ENCODE measurements at places on chromosomes 5 and 9.

GRCh38 chr5:136703706-136704105 is 338.4 kb upstream of the TRPC7 start:
- no peak for DNase-seq

DNA sequence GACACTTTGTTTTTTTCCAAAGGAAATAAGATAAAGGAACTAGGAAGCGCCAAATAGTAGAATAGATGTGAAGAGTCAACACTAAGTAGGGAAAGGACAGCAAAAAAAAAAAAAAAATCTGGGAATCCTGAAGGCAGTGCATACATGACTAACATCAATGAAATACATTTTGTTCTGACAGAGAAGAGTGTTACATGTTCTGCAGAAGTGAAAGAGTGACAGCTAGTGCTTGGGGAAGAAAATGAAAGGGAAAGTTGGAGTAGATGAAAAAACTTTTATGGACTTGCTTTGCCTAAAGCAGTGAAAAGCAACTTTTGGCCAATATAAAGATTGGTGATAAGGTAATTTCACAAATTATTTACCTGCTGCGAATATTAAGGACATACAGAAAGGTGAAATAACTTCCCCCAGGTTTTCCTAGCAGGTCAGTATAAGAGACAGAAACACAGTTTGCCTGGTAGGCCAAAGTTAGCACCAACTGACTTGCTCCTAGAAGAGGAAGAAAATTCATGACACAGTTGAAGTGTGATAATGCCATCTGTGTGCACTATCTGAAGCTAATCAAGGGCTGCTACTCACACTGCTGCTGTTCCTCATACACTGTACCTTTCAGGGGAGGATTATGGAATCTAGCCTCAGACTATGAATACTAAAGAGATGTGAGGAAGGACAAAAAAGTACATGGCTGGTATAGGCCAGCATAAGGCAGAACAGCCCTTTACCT is 38.6 kb downstream of the RANBP6 start:
- DNase-seq: no peak

DNA sequence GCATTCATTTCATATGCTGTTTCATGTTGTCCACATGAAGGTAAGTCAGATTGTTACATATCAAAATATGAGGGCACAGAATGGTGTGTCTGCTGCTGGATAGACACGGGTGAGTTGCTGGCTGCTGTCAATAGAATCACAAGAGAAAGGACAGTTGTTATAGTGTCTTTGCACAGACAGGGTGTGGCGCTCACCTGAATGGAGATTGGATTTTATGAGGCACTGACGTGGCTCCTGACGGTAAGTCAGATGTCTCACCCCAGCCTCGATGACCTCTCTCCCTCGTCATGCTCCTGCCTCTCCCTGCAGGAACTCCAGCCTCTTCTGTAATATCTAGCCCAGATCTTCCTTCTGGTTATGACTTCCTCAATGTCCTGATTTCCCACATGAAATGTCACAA is 75.4 kb upstream of the SELENOP start:
- no peak for DNase-seq

DNA sequence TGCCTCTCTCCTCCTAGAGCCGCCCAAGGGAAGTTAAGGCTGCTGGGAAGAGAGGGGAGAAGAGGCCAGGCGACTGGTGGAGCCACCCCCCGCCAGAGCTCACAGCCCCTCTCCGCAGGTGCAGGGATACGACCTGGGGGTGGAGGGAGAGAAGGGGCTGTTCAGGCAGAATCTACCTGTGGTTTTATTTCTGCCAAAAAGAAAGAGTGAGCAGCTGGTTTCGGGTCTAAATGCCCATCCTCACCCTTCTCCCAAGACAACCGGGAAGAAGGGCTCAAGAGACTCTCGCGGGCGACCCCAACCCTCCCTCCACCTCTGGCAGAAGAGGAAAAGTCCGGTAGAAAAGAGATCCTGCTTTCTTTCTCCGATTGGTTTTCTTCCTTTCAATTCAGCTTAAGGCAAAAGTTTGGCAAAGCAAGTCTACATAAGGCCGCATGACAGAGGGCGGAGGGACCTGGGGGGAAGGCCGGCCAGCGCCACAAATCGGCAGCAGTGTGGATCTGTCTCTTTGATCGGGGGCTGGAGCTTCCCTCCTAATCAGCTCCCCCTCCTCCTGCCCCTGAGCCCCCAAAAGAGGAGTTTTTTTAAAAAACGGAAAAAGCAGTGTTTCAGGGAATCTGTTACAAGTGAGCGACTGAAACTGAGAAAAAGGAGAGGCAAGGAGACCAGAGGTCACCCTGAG is 16.3 kb downstream of the FAM78A start:
- no peak for DNase-seq

- DNase-seq: no peak
Measured at GRCh38 chr5:56938858-56939257, 13.1 kb downstream of the MIER3 start.

DNA sequence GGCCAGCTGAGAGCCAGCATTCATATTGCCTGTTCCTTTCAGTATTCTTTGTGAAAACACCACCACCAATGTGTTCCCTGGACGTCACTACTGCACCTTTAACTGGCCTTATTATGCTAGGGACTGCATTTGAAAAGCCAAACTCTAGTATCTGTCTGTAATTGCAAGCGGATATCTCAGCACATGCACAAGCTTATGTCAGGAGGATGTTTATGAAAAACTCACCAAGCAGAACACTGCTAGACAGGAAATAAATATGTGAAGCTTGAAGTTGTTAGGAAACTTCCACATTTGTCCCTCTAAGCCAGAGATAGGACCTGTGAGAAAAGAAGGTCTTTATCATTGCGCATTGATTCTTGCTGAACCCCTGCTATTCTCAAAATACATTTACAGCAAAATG is 135.4 kb upstream of the CCDC152 start:
- DNase-seq: no peak

DNA sequence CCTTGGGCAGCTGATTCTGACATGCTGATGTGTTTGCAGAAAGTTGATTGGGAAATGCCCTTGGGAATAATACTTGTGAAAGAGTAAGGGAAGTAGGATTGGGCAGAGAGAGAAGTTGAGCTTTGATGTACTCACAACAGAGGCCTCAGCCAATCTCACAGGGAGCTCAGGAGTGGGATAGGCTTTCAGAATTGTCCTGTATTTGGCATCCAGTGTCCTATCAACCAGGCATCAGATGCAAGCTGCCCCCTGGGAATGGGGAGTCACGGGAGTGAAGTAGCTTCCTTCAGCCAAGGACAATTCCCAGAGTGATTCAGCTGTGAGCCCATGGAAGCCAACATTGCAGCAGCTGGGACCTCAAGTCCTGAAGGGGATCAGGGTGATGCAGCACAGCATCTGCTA is 39.6 kb downstream of the DMAC1 start:
- DNase-seq: no peak

DNA sequence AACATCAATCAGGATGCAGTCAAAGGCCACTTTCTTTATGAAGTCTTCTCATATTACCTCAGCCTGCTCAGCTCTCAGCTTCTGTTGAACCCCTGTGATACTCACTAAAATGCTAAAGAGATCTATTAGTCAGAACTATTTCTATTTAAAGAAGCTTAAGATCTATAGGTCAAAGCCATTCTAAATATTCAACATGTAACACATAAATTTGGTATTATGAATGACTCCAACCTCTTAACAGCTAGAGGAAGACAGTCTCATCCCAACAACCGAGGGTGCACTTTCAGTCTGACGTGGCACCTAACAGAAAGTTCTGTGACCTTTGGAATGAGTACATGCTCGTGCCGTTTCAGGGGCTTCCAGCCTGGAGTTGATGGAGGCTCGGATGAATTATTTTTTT is 301.5 kb upstream of the VLDLR start:
- DNase-seq: no peak

DNA sequence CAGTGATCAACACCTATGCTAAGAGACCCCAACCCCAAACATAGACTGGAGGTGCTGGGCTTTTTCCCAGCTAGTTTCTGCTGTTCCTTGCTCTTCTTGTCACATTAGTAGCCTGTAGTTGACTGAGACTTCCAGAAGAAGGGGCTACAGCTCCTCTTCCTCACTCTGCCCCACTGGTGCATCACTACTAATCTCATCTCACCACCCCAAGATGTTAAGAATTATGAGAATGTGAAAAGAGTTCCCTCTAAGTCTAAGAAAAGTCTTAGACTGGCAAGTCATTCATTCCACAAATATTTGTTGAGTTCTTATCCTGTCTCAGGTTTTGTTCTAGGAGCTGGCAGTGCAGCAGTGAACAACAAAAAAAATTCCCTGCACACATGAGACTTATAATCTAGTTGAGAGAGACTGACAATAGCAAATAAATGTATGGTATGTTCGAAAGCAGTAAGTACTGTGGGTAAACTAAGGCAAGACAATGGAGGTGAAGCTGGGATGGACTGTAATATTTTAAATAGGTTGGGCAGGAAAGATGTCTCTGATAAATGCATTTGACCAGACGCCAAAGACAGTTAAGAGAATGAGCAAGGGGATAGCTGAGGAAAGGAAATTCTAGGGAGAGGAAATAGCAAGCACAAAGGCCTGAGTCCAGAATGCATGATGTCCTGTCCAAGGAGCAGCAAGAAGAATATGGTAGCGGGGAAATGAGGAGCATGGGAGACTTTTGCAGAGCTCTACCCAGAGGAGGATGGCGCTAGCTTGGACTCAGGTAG is 92.3 kb downstream of the PTCD2 start:
- no peak for DNase-seq

- no peak for DNase-seq
Measured at GRCh38 chr5:149379177-149379761, at the start of gene IL17B. IL17B (minus strand) TSS chr5:149379292; CDS start chr5:149379225, 67 bp downstream.

DNA sequence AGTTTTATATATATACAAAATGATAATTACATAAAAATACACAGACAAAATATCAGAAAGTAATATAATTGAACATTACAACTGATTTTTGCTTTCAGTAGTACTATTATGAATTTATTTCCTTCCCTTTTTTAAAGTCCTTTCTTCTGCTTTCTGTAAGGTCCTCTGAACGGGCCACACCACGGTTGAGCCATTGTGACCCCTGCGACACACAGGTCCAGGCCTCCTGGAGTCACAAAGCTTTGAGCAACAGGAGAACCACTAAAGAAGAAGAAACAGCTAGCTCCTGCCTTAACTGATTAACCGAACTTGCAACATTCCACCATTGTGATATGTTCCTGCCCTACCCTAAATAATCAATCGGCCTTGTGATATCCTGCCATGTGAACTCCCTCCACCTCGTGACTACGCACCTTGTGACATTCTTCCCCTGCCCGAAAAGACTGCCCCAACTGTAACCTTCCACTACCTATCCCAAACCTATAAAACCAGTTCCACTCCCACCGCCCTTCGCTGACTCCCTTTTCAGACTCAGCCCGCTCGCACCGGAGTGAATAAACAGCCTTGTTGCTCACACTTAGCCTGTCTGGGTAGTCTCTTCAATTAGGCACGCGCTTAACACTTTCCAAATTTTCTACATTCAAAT is 375.0 kb upstream of the RFX3 start:
- no peak for DNase-seq

DNA sequence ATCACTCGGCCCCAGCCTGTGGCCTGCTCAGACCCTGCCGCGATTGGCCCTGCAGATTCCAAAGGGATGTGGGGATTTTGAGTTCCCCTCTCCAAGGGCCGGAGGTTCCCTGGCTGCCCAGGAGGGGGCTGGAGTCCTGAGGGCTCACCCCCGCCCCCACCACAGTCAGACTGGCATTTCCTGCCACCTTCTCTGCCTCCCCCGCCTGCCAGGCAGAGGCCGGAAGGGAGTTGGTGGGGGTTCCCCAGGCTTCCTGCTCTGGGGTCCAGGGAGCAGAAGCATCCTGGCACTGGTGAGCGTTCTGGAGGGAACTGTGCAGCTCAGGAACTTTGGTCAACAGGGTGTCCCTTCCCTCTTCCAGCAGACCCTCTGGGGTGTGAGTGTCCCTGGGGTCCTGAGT is 70.6 kb downstream of the RXRA start:
- DNase-seq: no peak

GRCh38 chr5:190366-191035 is 794 bp upstream of the LRRC14B start:
- no peak for DNase-seq

DNA sequence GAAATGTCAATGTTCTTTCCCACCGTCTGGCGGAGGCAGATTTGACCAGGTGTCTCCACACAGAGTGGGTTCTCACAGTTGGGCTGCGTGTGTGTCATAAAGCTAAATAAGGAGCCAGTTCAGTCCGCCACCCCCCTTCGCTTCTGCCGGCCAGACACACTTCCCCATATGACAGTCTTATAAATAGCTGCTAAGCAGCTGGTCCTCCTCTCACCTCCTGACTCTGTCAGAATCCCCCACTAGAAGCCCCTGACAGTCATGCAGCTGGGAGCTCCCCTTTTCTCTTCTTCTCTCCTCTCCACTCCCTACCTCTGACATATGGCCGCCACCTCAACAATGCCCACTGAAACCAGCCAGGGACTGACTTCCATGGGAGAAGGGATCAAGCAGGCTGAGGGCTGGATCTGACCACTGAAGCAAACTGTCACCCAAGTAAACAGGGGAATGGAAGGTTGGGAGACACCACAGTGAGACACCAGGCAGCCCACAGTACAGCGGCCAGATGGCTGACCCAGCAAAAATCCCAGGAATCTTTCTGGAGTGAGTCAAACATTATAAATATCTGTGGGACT is 141.9 kb upstream of the EFNA5 start:
- no peak for DNase-seq

- DNase-seq: no peak
Measured at GRCh38 chr9:136275655-136276429, 28.1 kb downstream of the CCDC187 start.

DNA sequence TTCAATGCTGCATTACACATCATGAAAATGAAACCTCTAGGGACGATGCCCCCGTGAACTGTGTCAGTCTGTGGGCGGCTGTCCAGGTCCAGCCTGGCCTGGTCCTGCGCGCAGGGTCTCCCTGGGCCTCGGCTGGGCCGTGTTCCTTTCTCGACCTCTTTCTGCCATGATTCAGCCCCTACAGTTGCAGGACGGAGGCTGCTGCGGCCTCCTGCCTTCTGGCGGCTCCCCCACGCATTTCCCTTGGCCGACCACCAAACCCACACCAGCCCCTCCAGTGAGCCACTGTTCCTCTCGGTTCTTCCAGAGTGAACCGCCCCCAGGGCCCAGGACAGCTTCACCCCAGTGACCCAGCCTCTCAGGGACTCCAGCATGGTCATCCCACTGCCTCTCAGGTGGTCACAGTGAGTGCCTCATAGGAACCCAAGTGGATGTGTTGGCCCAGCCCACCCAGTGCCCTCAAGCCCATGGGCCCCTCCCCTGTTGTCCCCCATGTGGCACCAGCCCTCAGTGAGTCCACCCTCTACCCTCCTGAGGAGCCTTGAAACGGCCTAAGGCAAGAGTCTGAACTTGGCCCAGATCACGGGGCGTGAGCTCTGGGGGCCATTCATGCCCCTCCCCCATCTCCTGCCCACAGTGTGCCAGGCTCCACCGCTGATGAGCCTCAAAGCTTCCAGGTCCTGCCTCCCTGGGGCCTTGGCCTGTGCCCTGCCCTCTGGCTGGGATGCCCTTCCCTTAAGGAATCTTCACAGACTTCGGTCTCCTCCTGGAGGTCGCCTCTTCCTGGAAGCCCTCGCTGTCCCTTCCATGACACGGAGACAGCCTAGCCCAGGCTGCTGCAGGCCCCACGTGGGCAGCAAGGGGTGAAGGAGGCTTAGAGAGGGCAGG is 10.0 kb upstream of the CLIC3 start:
- no peak for DNase-seq

Measured in HuH-7.5 (cell line).